Kidney epithelial cell (primary cell): ENCODE measurements at places on chromosomes 12 and 14. TPM values are rescaled to one million over a fixed set of nuclear protein-coding genes. Genes with fewer than 3 reads are reported as not detected.

Gene TBC1D30
- 3.7 and 4.6 TPM in 2 replicates for total RNA-seq

Gene SLC17A8
- under 0.01 TPM in 1 of 2 replicates, not detected in the other for total RNA-seq

Gene DUSP16
- total RNA-seq, result 22.7 and 24.5 TPM in 2 replicates

Gene TMEM132C
- total RNA-seq, result 0.42 and 0.48 TPM in 2 replicates

Gene PALS1
- total RNA-seq, result 16.2 and 25.3 TPM in 2 replicates

Gene DNAJC22
- 1.2 and 1.6 TPM in 2 replicates for total RNA-seq

Gene KLRD1
- total RNA-seq, result under 0.01 and 1.5 TPM in 2 replicates

Gene TAS2R46
- 0.33 and 0.41 TPM in 2 replicates for total RNA-seq

Gene TAS2R9
- total RNA-seq, result not detected in 2 replicates

Gene ADGRD1
- 0.08 TPM in 1 of 2 replicates, not detected in the other for total RNA-seq

Gene ADAM21
- 0.08 and 0.34 TPM in 2 replicates for total RNA-seq

Gene AQP5
- total RNA-seq, result not detected in 2 replicates

Gene VDR
- total RNA-seq, result 21.9 and 25.6 TPM in 2 replicates

Gene MAP1LC3B2
- 1.2 and 1.5 TPM in 2 replicates for total RNA-seq

Gene C12orf54
- total RNA-seq, result not detected in 2 replicates

Gene CHST11
- total RNA-seq, result 27.2 and 32.6 TPM in 2 replicates
